ENCODE measurements at places on chromosomes 1 and 21.

DNA sequence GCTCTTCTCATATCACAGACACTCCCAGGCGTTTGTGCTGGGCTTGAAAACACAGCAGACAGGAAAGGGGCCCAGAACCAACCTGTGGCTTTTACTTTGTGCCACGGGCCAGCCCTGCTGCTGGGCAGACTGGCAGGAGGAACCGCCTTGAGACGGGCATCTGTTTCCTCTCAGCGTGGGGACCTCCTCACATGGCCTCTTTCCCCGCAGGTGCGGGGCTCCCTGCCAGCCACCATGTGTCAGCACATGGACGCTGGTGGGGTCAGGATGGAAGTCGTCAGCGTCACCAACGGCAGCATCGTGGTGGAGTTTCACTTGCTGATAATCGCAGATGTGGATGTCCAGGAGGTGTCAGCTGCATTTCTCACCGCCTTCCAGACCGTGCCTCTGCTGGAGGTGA, 47.8 kb downstream of the UMODL1 start:
- DNase-seq, result no peak

DNA sequence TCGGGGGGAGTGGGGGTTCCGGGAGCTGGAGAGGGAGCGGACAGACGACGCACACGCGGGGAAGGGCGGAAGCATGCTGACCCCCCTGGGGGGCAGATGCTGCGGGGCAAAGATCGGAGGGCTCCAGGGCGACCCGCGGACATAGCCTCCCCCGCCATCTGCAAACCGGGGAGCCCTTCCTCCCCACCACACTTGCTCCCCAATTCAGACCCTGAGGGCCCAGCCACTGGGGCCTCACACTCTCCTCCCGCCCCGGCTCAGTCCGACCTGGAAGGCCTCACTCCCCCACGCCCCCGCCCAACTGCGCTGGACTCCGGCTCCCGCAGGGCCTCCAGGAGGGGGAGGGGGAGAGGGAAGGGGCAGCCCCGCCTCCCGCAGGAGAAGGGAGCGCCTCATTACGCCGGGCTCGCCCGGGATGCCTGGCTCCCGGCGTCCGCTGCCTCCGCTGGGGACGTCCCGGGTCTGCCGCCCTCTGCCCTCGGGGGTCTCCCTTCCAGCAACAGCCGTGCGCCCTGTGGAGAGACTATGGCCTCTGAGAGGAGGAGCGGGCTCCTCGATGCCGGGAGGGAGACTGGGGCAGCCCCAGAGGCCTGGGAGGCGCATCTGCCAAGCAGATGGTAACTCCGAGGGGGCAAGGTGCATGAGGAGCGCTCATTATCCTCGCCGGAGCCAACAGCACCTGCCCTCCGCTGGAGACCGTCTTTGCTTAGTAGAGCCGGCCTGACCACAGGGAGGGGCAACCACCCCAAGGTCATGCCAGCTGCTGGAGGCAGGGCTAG, 636 bp upstream of the CAMK2N1 start:
- DNase-seq, result no peak

- no peak for DNase-seq
Observed at GRCh38 chr1:89698624-89699023, 65.7 kb downstream of the LRRC8C start.

- no peak for DNase-seq
Observed at GRCh38 chr1:25205786-25206185, 26.5 kb downstream of the SYF2 start.

GRCh38 chr1:8004113-8004802, 21.9 kb downstream of the ERRFI1 start:
- DNase-seq, result no peak

- no peak for DNase-seq
Observed at GRCh38 chr1:46455951-46456350, 33.7 kb upstream of the DMBX1 start.

GRCh38 chr1:161266202-161266601, 7.7 kb downstream of the PCP4L1 start:
- DNase-seq, result no peak

DNA sequence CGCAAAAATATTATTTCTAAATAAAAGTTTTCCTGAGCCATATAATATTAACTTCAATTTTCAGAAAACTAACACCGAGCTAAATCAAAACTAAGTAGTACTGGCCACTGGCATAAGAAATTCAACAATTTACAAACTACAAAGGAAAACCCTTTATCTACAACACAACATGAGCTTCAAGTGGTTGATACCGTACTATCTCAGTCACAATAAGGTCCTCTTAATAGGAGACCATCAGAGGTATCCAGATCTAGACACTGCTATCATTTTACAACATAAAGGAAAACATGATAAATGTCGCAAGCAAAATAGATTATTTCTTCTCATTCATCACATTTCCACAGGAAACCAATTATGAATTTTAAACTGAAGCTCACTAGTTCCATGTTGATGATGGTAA, 39.5 kb downstream of the GATAD2B start:
- DNase-seq, result no peak

GRCh38 chr1:227234998-227235405, 83.3 kb downstream of the CDC42BPA start:
- no peak for DNase-seq

GRCh38 chr1:92784021-92784638, 778 bp downstream of the EVI5 start:
- DNase-seq, result peak; percentile 11

GRCh38 chr1:24954631-24955030, 24.6 kb upstream of the RUNX3 start:
- DNase-seq, result no peak

DNA sequence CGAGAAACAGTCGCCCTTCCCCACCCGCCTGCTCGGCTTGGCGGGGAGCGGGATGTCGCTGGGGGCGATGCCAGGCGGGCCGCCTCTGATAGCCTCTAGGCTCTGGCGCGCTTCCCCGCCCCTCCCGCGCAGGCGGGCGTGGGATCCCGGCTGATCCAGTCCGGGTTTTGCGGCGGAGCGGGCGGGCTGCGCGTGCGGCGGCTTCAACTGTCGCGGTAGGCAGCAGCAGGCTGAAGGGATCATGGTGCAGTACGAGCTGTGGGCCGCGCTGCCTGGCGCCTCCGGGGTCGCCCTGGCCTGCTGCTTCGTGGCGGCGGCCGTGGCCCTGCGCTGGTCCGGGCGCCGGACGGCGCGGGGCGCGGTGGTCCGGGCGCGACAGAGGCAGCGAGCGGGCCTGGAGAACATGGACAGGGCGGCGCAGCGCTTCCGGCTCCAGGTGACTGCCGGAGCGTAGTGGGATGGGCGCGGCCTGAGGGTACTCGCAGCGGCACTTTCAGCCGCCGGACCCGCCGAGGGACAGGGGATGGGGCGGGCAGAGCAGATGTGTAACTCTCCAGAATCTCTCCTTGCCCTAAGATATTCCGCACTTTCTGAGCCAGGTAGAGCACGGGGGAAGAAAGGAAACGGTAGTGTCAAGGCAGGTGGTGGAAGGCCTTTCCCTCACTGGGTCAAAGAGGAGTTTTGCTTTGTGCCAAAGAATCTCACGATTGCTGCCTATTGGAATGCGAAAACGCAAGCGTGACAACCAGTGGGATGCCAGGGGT, at the start of gene FAAH:
Gene FAAH (plus strand): TSS at position 210 of the 764 bp plus-strand sequence. CDS start 32 bp downstream, at position 242.
- DNase-seq, result peak; percentile 48

GRCh38 chr1:86753700-86754099, 49.3 kb downstream of the SH3GLB1 start:
- DNase-seq, result no peak

GRCh38 chr1:203422656-203423055, 53.0 kb upstream of the PRELP start:
- DNase-seq, result no peak

DNA sequence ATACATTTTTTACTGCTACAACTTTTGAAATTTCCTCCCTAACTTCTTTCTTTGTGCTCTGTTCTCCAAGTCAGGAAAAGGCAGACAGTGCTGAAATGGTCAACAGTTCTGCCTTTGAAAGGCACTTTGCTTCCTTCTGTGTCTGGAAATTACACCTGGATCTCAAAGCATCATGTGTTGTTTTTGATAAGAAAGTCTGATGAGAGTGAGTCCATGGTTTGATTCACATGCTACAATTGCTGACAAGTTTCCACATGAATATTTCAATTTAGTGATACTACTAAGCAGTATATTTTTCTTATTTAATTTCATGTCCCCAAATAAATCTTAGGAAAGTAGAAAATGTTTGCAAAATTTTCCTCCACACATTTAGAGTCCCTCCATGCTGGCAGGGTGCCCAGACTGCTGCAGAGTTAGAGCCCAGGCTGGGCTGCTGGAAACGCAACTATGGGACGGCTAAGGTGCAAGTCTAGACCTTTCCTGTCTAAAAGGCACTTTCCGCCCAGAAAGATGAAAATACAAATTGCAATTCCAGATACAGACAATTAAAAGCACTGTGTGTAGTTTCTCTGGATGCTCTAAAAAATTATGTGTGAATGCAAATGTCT, 96.6 kb upstream of the RUNX1 start:
- DNase-seq, result no peak

DNA sequence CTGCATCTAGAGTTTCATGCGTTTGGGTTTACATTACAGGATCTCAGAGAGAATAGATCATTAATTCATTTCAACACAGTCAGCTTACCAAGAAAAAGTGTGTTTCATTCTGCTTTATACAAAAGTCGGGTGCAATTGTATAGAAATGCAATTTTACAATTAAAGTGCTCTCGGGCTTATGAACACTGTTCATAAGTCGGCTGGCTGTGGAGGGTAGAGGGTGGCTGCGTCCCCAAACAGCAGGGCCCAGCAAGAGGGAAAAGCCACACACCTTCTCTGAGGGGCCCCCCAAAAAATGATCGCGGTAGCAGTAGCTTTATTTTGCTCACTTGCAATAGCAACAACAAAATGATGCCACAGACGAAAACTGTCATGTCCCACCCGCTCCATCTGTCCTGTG, 13.8 kb upstream of the ZBTB18 start:
- DNase-seq, result no peak

DNA sequence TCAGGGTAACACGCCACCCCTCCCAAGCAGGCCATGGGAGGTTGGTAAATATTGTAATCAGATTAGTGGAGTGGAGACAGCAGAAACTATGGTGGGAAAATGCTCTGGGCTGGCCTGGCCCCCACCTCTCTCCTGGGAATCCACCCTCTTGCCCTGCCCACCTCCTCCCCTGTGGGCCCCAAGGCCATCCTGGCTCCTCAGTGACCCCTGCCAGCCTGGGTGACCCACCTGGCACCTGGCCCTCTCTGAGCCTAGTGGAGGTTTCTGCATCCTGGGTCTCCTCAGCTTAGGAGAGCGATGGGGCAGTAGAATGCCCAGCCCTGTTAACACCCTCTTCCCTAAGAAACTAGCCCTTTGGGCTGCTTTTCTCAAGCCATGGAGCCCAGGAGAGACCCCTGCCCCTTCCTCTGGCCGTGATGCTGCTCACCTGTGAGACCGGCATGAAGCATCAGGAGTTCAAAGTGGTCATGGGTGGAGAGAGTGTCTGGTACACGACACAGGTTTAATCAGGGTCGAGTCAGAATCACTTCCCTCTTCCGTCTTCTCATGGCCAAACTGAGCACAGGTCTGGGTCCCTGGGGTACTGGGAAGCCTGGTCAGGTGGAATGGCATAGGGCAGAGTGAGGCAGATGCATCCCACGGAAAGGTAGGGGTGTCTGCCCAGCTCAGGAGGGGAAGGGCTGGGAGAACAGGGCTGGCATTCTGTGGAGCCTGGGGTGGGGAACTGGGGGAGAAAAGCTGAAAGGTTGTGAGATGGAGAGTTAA, 10.7 kb upstream of the DMBX1 start:
- no peak for DNase-seq

DNA sequence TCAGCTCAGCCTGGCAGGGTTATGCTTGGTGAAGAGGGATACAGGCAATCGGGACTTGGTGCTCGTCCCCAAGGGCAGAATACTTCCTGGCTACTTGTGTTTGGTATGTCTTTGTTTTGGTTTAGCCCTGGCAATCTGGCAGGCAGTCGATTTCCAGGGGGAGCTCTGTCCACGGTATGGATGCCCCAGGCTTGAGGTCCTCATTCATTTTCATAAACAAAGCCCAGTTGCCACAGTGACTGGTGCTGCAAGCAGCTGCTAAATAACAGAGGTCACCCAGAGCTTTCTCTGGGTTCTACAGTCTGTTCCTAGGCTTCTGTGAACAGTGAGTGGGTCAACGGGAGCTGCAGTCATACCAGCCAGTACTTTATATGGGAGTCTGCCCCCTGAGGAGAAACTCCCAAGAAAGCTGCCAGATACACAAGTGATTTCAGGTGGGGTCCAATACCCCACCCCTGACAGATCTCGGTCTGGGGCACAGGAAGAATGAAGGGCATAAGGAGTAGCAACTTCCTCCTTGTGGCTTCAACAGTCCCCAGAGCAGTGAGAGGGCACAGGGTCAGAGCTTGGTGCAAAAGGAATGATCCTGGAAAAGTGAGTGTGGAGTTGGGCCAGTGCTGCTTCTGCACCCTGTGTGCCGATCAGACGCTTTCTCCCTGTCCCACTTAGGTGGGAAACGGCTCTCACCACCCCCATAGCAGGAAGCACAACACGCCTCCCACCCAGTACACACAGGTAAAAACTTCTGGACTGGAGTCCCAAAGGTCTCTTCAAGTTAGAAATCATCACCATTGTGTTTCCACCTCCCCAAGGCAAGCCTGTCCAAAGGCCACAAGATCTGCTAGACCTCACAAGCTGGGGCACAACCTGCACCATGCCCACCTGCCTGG, 55.5 kb downstream of the TGFBR3 start:
- no peak for DNase-seq

- no peak for DNase-seq
Observed at GRCh38 chr1:29460694-29461093, 224.4 kb downstream of the PTPRU start.

DNA sequence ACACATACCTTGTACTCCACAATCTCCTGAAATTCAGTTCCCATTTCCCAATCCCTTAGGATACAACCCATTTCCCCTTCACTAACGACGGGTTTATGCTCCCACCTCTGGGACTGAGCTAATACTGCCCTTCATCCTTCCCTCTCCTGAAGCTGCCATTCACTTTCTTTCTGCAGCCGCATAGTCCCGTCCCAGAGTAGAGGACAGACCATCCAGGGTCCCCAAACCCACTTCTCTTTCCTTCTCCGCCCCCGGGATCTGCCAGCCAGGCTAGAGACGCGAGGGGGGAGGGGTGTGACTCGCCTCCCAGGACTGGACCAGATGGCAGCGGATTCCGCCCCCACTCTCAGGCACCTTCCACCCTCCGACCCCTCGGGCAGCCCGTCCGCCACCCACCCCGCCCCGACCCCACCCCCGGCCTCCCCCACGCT, 679 bp downstream of the ABL2 start:
- DNase-seq, result peak; percentile 12

- no peak for DNase-seq
Observed at GRCh38 chr1:209862391-209863356, 34.9 kb downstream of the UTP25 start.

GRCh38 chr21:35402061-35402460, 353.0 kb upstream of the RUNX1 start:
- no peak for DNase-seq

DNA sequence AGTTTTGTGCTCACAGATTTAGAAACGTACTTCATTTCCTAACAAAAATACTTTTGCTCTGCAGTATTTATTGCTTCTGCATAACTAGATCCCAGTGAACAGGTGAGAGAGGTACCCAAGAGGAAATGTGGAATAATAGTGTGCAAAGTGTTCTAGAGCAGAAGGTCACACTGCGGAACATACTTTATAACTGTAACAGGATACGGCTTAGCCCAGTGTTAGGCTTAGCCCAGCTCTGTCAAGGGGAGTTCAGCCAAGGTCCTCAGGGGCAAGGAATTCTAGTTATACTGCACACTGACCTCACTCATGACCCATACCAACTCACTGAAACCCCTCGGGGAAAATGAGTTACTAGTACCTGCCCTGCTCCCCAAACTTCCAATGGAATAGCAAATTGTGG, 55.3 kb downstream of the PTPN14 start:
- no peak for DNase-seq

- DNase-seq, result no peak
Observed at GRCh38 chr21:33760641-33761440, 118.5 kb downstream of the ITSN1 start.

Measured in stimulated activated CD4-positive, alpha-beta T cell treated with anti-CD3 and anti-CD28 coated beads, Interleukin-2, amount 100 ng/mL, for 48 hours (primary cell).